ENCODE measurements at places on chromosomes 11 and 22. TPM values are rescaled to one million over a fixed set of nuclear protein-coding genes. Genes with fewer than 3 reads are reported as not detected.

CSKMT gene
- polyA plus RNA-seq = 16.9 TPM

TRMT2A gene
- polyA plus RNA-seq = 49.3 TPM

UBQLN3 gene
- polyA plus RNA-seq = not detected

C22orf31 gene
- not detected for polyA plus RNA-seq

GRM5 gene
- not detected for polyA plus RNA-seq

DDTL gene
- polyA plus RNA-seq = 10.9 TPM

KDM4E gene
- not detected for polyA plus RNA-seq

PDE3B gene
- polyA plus RNA-seq = 4.1 TPM

ELMOD1 gene
- 0.18 TPM for polyA plus RNA-seq

CTSC gene
- 16.1 TPM for polyA plus RNA-seq

CTNND1 gene
- polyA plus RNA-seq = 89.7 TPM

ZNF280A gene
- not detected for polyA plus RNA-seq

DDI1 gene
- not detected for polyA plus RNA-seq

OR5B21 gene
- polyA plus RNA-seq = not detected

CCDC15 gene
- polyA plus RNA-seq = 2.2 TPM

RNH1 gene
- 81.9 TPM for polyA plus RNA-seq

MRPL11 gene
- polyA plus RNA-seq = 70.6 TPM

KDM4D gene
- polyA plus RNA-seq = 0.49 TPM

SCGB2A2 gene
- polyA plus RNA-seq = not detected

TRIM29 gene
- polyA plus RNA-seq = 2.3 TPM

PRR5L gene
- polyA plus RNA-seq = 5.6 TPM

TNNI2 gene
- 0.49 TPM for polyA plus RNA-seq

OR52D1 gene
- not detected for polyA plus RNA-seq

ACTN3 gene
- polyA plus RNA-seq = not detected

TTLL8 gene
- not detected for polyA plus RNA-seq

RIMBP3C gene
- polyA plus RNA-seq = not detected

ELFN2 gene
- not detected for polyA plus RNA-seq

MLC1 gene
- polyA plus RNA-seq = not detected

OR2AG2 gene
- not detected for polyA plus RNA-seq

OR4D5 gene
- not detected for polyA plus RNA-seq

MAP6 gene
- 0.54 TPM for polyA plus RNA-seq

LRRN4CL gene
- polyA plus RNA-seq = 0.27 TPM

KRTAP5-10 gene
- polyA plus RNA-seq = not detected

RASL10A gene
- polyA plus RNA-seq = 4.1 TPM

KCNK4 gene
- not detected for polyA plus RNA-seq

TUB gene
- 0.54 TPM for polyA plus RNA-seq

SAA2 gene
- polyA plus RNA-seq = 4.9 TPM

CDCA5 gene
- 13.4 TPM for polyA plus RNA-seq

SERHL2 gene
- polyA plus RNA-seq = 0.89 TPM

GPHA2 gene
- not detected for polyA plus RNA-seq

GAS2 gene
- polyA plus RNA-seq = 2.7 TPM

DCDC1 gene
- polyA plus RNA-seq = not detected

RBM4 gene
- 88.4 TPM for polyA plus RNA-seq

MOB2 gene
- 40.3 TPM for polyA plus RNA-seq

RAB36 gene
- 0.27 TPM for polyA plus RNA-seq

NFAM1 gene
- polyA plus RNA-seq = 0.22 TPM

KCNE3 gene
- polyA plus RNA-seq = 28.7 TPM

HBG2 gene
- not detected for polyA plus RNA-seq

CFAP300 gene
- polyA plus RNA-seq = 1.3 TPM

MPEG1 gene
- 40.1 TPM for polyA plus RNA-seq

HIPK3 gene
- 40.7 TPM for polyA plus RNA-seq
